ENCODE measurements at places on chromosomes 1 and 21. TPM values are rescaled to one million over a fixed set of nuclear protein-coding genes. Genes with fewer than 3 reads are reported as not detected.

PLOD1 gene
- total RNA-seq = 451 TPM

ZNF648 gene
- not detected for total RNA-seq

OR2T10 gene
- total RNA-seq = not detected

HCRTR1 gene
- total RNA-seq = not detected

GPR25 gene
- not detected for total RNA-seq

LCE2B gene
- not detected for total RNA-seq

TPTE gene
- total RNA-seq = not detected

SPATA46 gene
- total RNA-seq = not detected

PTBP2 gene
- total RNA-seq = 9.8 TPM

RYR2 gene
- total RNA-seq = under 0.01 TPM

AGT gene
- total RNA-seq = 2.7 TPM

WDTC1 gene
- total RNA-seq = 19.9 TPM

FNDC5 gene
- total RNA-seq = 4.0 TPM

MAB21L3 gene
- total RNA-seq = 0.28 TPM

GOLT1A gene
- total RNA-seq = not detected

LCE1C gene
- total RNA-seq = not detected
